ENCODE measurements at places on chromosomes 7 and 10.

- DNase-seq, result no peak
Measured at GRCh38 chr7:135789956-135790355, 41.3 kb upstream of the FAM180A start.

GRCh38 chr7:42241424-42241823 lies 4.4 kb upstream of the GLI3 start:
- no peak for DNase-seq

GRCh38 chr10:80268266-80268665 lies 21.2 kb downstream of the MAT1A start:
- DNase-seq, result no peak

GRCh38 chr10:112852306-112852705 lies 97.7 kb upstream of the TCF7L2 start:
- no peak for DNase-seq

DNA sequence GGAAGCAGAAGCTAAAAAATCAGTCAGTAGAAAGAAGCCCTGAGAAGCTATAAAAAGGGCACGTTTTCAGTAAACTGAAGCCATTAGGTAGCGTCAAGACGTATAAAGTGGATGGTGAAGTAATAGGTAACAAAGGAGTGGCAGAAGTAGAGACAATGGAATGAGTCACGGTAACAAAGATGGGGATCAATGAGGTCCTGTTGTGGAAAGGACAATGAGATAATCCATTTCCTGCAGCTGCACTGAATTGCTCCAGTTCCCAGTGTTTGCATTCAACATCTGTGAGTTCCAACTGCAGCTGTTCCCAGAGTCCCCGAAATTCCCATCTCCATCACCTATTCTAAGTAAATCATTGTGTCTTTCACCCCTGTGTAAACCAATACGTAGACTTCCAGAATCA lies 4.8 kb upstream of the HYCC1 start:
- DNase-seq, result no peak

- no peak for DNase-seq
Measured at GRCh38 chr10:119364645-119365600, 157.6 kb downstream of the GRK5 start.

DNA sequence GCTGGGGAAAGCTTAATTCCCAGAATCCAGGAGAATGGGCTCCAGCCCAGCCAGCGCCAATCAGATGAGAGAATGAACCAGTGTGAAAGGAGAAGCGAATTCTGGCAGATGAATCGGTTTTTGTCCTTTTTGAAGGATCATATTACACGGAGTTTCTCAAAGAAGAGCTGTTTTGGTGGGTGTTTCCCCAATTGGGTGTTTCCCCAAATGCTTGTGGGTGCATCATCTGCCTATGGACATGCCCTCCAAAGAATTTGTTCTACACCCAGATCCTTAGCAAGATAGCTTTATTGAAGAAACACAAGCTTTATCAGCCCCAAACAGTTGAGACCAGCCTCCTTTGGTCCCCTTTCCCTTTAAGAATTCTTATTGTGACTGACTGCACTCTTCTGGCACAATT lies 186.5 kb upstream of the GPR26 start:
- no peak for DNase-seq

DNA sequence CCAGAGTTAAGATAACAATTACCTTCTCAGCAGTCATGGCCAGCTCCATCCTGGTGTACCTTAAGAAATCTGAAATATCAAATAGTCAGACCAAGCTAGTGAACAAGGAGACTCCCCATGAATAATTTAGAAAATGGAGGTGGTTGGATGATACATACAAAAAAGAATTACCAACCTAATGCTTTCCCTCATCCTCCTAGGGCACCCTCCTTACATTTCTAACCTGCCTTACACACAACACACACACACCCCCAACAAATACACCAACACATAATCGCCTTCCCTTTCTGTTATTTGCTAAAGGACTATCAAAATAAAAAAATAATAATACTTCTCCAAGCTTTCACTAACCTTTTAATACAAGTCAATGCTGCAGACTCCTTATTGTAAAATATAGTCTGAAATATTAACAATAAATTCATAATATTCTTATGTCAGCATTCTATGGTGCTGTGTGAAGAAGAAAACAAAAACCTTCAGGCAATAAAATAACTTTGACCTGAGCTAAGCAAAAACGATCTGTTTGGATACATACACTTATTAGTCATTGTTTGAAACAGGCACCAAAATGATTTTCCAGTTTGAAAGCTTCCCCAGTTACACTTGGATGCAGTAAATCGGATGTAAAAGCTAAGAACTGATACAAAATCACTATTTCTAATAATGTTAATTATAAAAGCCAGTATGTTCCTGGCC lies 3.4 kb downstream of the TWIST1 start:
- no peak for DNase-seq

GRCh38 chr7:13901577-13901976 lies 87.9 kb downstream of the ETV1 start:
- DNase-seq, result no peak

- DNase-seq, result no peak
Measured at GRCh38 chr10:122112625-122113160, 123.7 kb downstream of the TACC2 start.

DNA sequence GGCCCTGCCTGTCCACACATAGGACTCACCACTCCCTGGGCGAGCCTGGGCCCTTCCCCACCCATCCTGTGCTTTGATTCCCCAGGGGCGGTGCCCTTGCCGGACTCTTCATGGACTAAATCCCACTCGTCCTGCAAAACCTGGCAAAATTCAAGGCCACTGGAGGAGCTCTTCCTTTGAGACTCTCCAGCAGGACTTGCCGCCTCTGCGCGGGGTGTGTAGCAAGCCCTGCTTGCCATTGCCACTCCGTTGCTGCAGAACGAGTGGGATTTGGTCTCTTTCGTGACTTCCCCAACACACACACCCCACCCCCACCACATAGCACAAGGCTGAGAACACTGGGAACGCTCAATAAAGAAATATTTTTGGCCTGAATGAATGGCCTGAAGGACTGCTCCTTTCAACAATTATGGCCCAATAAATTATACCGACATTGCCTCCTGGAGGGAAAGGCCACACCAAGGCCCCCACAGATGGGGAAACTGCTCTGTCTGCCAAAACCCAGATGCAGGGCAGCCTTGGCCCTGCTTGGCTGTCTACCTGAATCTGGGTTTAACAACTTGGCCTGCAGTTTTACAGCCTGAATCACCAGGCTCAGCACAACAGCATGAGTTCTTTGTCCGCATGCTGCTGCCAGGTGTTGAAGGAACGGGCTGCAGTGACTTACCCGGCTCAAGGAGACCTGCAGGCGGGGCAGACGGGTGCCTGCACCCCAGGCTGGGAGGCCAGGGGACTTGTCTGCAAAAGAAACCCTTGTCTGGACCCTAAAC lies 72.8 kb upstream of the KAT6B start:
- no peak for DNase-seq

DNA sequence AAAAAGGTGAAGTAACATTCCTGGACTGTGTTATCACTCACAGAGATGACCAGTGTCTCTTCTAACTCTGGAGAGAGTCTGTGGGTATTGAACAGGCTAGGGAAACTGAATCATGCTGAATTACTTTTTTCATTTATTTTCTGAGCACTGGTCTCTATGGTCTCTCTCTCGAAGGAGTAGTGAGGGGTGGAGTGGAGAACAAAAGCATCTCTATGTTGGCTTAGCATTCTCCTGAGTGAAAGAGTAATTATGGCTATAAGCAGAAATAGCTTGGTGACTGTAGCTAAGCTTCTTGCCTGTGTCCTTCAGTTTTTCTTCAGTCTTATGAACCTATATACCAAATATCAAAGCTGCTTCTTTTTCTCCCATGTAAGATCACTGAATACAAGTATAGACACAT lies 64.6 kb upstream of the PTN start:
- no peak for DNase-seq

DNA sequence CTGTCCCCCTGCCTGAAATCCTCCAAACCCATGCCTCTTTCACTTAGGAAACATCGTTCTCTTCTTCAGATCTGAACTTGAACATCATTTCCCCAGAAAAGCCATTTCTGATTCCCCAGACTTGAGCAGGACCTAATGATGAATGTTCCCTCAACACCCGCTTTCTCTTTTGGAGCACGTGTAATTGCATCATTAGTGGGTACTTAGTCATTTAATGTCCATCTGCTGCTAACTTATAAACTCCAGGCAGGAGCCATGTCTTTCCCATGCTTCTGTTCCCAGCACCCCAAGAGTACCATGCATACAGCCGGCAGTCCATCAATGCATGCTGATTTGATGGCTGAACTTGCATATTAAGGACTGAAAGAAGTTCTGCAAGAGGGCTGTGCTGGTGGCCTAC lies 36.5 kb upstream of the ECHDC3 start:
- no peak for DNase-seq
